Liver (tissue), 10 donors: ENCODE measurements at places on chromosomes 1 and 21. TPM values are rescaled to one million over a fixed set of nuclear protein-coding genes. Genes with fewer than 3 reads are reported as not detected.

Gene TMCC2
- 452 TPM for total RNA-seq

Gene LCA5L
- 1.6 TPM for total RNA-seq

Gene CRYBG2
- total RNA-seq: under 0.01 TPM

Gene DNAJC6
- total RNA-seq: 0.25 TPM

Gene TSTD1
- total RNA-seq: 10.9 TPM

Gene LCE1F
- not detected for total RNA-seq

Gene STPG1
- total RNA-seq: 0.92 TPM

Gene USH2A
- total RNA-seq: 0.33 TPM

Gene TMEM61
- total RNA-seq: not detected

DNA sequence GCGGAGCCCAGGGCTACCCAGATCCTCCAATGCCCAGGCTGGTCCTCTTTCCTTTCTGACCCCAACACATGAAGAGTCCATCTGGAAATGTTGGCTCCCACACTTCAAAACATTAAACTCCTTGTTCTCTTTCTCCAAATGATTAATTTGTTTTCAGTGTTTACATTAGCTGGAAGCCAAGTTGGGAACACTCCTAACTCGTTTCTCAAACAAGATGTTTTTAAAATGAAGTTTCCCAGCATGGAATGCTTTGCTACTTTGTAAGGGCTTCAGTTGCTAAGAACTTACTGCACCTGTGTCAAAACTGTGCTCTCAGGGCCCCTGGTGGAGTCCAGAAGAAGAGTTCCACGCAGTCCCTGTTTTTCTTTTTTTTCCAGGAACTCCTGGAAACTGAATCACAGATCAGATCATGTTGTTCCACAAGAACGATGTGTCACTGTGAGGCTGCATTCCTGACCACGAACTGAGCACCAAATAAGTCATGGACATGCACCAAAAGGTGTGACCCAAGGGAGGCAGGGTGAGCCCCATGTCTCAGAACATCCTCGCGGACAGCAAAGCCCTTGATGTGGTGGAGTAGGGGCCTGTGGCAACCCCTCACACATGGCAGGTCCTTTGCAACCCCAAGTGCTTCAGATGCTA, 257.3 kb downstream of the KCNJ6 start:
- no peak for DNase-seq

DNA sequence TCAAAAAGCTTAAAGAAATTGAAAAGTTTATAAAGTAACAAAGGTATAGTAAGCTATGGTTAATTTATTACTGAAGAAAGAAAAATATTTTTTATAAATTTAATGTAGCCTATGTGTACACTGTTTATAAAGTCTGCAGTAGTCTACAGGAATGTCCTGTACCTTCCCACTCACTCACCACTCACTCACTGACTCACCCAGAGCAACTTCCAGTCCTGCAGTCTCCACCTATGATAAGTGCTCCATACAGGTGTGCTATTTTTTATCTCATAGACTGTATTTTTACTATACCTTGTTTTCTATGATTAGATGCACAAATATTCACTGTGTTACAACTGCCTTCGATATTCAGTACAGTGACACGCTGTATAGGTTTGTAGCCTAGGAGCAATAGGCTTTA, 106.6 kb downstream of the NR5A2 start:
- DNase-seq: no peak

DNA sequence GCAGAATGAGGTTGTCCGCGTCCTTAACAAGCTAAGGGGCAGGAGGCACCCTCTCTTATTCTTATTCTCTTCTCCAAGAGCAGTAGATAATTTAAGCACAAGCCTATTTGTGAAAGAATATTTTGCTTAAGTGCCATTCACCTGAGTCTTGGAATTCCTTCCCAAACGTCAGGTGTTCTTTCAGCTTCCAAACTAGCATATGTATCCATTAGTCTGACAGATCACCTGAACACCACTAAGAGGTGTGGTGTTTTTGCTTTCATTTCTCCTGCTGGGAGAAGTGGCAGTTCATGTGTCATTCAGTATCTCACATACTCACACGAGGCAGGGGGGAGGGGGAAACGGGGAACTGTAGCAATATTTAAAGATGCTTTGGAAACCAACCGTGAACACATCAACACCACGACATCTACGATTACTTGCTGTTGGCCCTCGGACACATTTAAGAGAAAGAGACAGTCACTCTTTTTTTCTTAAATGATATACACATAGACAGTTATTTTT, 45.5 kb upstream of the RBM15 start:
- no peak for DNase-seq

DNA sequence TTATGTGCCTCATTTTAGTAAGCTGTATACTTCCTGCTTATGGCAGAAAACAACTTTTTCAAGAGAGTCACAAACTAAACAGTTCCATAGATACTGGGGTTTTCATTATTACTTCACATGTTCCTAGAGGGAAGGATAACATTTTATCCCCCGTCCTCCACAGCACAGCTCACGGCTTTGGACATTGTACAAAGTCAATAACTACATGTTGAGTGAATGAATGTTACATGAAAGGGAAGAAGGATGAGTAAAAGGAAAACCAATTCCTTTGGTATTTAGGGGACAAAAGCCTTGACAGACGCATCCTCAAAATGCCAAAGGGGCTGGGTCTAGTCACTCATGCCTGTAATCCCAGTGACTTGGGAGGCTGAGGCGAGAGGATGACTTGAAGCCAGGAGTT, 14.8 kb downstream of the PI4KB start:
- no peak for DNase-seq

DNA sequence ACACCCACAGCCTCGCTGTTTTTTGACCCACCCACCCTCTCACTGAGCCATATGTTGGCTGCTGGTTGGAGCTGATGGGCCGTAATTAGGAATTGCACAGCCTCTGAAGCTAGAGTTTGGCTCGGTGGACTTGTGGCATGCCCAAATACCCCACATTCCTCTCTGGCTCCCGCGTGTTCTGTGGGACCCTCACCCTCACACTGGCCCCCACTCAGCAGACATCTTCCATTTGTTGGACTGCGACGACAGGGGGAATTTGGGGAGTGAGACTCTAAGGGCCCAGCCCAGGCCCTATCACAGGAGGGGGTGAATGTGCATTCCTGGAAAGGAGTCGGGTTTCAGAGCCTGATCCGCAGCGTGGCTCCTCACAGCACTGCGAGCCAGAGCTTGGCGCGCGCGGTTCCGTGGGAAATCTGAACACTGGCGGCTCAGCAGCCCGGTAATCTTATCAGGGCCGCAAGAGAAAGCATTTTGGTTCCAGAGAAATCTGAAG, 5.2 kb downstream of the RCSD1 start:
- no peak for DNase-seq

DNA sequence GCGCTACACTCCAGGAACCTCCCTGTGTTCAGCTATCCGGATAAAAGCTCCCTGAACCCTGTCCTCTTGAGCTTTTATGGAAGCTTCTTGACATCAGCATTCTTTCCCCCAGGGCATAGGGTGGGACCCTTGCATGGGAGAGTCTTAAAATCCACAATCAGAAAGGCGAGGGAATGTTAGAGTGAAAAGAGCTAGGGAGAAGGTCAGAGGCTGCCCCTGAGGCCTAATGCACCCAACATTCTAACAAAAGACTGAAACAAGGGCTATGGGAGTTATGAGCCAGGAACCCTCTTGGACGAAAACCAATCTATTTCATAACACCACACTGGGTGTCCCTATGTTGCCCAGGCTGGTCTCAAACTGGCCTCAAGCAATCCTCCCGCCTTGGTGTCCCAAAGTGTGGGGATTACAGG, 36.7 kb downstream of the NEK2 start:
- DNase-seq: no peak

DNA sequence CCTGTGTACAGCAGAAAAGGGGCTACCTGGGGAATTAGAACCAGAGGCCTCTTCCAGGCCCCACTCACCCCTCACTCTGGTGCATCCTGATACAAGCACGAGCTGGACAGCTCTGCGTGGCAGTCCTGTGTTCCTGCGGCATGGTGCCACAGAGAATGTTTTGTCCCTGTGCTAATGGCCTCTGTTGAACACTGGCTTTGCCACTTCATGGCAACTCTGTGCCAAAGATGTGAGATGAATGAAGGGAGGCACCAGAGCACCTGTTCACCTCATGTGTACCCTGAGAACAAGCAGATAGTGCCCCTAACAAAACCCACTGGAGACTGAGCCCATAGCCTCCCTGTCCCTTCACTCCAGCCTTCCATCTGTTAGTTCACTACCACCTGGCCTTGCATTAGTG, 199.3 kb upstream of the COA6 start:
- no peak for DNase-seq

- DNase-seq: peak; percentile 89
These were observed at the start of gene MAP7D1 for GRCh38 chr1:36155408-36156328. TSS of gene MAP7D1 (plus strand) at chr1:36156160. CDS start at chr1:36156418, 258 bp downstream.

DNA sequence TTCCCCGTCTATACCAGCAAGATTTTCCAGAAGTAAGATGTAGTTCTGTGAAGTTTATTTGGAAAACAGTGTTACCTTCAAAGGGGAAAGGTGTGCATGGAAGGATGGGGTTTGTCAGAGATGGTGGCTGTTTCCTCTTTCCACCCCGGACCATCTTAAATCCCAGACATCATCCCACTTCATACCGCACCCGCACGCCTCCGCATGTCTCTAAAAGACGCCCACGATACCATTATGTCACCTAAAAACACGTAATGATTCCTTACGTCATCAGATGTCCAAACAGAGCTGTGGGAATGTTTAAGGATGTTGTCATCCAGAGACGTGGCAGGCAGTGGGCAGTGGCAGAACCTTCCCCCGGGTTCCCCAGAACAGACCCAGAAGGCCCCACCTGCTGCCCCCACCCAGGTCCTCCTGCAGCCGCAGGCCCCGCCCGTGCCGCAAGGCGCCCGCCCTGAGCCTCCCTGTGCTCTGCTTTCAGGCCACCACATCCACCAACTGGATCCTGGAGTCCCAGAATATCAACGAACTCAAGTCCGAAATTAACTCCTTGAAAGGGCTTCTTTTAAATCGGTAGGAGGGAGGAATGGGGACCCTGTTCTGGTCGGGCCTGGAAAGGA, 152.2 kb downstream of the PEX14 start:
- DNase-seq: no peak

- no peak for DNase-seq
These were observed 25.9 kb downstream of the CACHD1 start for GRCh38 chr1:64495878-64496277.

- no peak for DNase-seq
These were observed 107.8 kb upstream of the DMRTA2 start for GRCh38 chr1:50531027-50531426.

- no peak for DNase-seq
These were observed 171.9 kb downstream of the IGSF21 start for GRCh38 chr1:18279351-18280074.

GRCh38 chr1:145983206-145983675, 13.1 kb downstream of the TXNIP start:
- DNase-seq: no peak

GRCh38 chr1:199774433-199775089, 252.9 kb upstream of the NR5A2 start:
- no peak for DNase-seq

DNA sequence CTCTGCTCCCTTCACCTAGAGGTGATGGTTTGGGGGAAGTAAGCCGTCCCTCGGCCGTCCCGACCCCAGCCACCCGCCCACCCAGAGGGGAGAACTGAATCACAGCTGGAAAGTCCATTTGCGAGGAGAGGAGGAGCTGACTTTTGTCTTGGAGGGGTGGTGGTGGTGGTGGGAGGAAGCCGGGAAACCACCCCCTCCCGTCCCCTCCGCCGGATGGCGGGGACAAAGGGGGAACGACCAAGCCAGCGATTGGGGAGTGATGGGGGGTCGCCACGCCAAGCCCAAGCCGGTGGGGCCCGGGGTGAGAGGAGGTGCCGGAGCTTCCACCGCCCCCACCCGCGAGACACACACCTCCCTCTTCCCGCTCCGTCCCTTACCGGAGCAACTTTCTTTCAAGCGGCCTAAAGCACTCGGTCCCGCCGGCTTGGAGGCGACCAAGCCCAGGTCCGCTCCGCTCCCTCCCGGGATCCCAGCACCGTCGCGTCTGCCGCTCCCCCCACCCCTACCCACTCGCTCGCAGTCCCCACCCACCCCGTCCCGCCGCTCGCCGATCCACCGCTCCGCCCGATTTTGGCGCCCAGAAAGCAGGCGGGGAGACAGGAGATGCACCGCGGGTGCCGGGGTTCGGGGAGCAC, 540 bp downstream of the ARHGEF2 start:
- DNase-seq: peak; percentile 57

- no peak for DNase-seq
These were observed 237.2 kb downstream of the TOMM20 start for GRCh38 chr1:234891427-234891826.

GRCh38 chr1:227941509-227942020, 6.2 kb downstream of the WNT9A start:
- DNase-seq: no peak

DNA sequence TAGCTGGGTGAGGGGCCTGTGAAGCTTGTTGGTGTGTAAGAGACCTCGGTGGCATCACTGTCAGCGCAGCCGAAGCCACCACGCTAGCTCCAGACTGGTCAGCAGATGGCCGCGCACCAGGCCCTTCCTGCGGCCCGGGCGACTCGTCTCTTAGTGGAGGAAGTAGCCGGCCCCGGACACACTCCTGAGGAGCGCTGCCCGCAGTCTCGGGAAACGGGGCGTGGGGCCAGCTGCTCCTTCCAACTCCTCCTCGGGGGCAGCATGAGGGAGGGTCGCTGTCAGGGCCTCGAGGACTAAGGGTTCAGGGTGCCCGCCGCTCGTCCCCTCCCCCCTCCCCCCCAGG, 20.4 kb downstream of the H3-3A start:
- DNase-seq: no peak

DNA sequence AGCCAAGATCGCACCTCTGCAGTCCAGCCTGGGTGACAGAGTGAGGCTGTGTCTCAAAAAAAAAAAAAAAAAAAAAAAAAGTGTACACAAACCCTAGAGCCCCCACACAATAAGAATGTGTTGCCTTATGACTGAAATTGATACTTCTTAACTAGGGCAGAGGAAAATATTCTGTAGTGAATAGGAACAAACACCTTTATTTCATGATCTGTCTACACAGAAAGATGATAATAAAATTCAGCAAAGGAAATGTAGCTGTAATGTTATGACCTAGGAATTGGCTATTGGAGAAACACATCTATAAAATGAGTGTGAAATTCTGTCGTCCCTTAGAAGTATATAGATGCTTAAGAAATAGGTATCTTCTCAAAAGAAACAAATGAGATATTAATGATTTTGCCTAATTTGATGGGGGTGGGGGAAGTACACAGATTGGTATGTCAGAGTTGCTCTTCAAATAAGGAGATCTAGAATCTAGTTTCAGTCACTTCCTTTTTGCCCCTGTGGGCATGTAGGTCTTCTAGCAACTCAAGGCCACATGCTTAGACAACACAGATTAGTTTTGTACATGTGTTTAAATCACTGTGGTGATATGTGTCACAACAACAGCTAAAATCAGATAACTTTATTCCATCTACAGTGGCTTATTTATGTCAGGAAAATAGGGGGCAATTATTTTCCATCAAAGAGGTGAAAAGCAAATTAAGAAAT, 10.7 kb upstream of the GPR25 start:
- no peak for DNase-seq

DNA sequence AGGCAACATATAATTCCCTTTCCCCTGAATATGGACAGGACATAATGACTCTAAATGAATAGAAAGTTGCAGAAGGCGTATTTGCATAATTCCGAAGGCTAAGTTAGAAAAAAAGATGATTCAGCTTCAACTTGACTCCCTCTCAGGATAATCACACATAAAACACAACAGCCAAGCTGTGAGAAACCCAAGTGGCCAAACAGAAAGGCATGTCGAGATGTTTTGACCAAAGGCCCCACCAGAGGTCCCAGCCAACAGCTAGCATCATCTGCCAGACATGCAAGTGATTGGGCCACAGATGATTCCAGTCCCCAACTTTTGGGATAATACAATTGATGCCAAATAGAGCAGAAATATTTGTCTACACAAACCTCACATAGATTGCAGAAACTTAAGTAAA, 444.9 kb downstream of the LTN1 start:
- no peak for DNase-seq
